ENCODE measurements at places on chromosomes 16 and 17. TPM values are rescaled to one million over a fixed set of nuclear protein-coding genes. Genes with fewer than 3 reads are reported as not detected.

DNA sequence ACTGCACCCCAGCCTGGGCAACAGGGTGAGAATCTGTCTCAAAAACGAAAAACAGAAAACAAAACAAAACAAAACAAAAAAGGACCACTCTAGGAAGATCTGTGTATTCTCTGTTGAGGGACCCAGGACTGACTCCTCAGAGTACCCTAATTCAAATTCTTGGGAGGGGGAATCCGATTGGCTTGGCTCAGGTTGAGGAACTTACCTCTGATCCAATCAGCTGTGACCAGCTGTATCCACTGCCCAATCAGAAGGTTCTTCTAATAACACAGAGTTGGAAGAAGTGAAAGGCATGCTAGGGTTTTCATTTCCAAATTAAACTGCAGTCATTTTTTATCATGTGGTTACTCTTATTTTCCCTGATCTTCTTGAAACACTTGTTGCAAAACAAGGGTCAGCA, 105.9 kb upstream of the CACNG3 start:
- no peak for DNase-seq

NEUROD2 gene
- total RNA-seq = not detected

KRT17 gene
- not detected for total RNA-seq

GRCh38 chr17:82602487-82602886, 45.8 kb downstream of the WDR45B start:
- no peak for DNase-seq

- no peak for DNase-seq
These were observed 21.6 kb downstream of the LASP1 start for GRCh38 chr17:38891441-38891840.

RAB37 gene
- 0.38 TPM for total RNA-seq

CMTR2 gene
- total RNA-seq = 36.3 TPM

LRRC37A gene
- 2.7 TPM for total RNA-seq

- DNase-seq = no peak
These were observed 91.1 kb downstream of the NLK start for GRCh38 chr17:28133562-28133970.

ADGRG3 gene
- total RNA-seq = 3.8 TPM

GRCh38 chr17:18858567-18859245, 775 bp downstream of the PRPSAP2 start:
- DNase-seq = no peak

DNA sequence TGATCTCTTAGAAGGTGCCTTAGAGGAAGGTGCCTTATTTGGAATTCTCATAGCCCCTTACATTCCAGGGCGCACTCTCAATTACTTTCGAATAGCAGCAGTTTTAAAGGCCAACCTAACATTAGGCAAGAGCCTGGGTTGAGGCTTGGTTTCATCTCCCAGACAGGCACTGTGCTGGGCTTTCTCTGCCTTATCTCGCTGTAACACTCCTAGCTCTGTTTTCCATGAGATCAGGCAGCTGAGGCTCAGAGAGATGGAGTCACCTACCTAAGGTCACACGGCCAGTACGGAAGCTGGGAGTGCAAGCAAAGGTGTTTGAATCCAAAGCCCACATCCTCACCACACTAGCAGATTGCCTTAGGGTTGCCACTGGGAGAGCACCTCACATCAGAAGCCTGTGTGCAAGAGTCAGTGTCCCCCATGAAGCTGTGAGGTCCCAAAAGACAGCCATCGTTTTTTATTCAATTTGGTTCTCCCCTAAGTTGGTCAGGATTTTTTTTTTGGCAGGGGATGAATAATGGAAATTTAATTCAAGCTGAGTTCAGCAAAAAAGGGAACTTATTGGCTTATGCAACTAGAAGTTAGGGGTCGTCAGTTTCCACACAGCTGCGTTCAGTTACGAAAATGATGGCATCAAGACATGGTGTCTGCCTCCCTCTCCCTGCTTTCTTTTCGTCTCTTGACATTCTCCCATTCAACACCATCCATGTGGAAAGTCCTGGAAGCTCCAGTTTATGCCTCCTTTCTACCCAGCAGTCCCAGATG, 206.4 kb downstream of the KATNIP start:
- no peak for DNase-seq

GRCh38 chr17:82734987-82735866, at the start of gene FN3K:
FN3K (plus strand) TSS chr17:82735615; CDS start chr17:82735637, 22 bp downstream.
- DNase-seq = peak; percentile 64

- DNase-seq = no peak
These were observed 14.2 kb upstream of the CBFB start for GRCh38 chr16:67014634-67015312.

CES5A gene
- total RNA-seq = not detected

GRCh38 chr16:57146040-57146647, 39.7 kb downstream of the PSME3IP1 start:
- no peak for DNase-seq

DNA sequence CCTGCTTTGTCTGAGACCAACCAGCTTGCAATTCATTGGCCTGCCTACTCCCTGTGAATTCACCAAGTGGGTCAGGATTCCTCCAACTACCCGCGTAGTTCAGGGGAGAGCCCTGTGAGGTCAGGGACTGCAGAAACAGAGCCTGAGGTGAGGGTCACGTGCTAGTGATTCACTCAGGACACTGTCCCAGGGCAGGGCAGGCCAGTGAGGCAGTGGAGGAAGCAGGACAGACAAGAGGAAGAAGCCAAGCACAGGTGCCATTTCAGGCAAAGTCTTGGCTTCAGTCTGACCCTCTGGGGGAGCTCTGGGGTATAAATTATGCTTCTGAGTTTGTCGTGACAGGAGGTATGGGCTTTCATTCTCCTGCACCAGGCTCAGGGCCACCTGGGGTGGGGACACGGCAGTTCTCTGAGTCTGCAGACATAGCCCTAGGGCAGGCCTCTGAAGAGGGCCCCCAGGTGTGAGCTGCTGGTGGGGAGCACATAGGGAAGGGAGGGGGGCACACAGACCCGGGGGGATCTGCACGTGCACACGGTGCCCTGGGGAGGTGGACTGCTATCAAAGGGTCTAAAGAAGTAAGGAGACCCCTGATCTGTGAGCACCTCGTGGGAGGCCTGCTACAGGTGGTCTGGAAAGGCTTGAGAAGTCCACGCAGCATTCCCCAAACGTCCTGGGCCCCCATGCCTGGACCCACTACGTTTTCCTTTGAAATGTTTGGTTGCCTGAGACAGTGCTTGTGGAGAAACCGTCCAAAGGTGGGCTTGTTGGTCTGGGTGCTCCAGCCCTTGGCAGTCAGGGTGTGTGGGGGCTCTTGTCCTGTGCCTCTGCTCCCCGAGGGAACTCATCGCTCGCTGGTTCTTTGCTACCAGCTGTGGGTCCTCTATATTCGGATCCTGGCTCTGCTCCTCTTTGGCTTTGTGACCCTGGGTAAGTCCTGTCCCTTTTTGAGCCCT, 46.4 kb downstream of the NKD1 start:
- DNase-seq = no peak

Data from thyroid gland (tissue), 4 donors.